ENCODE measurements at places on chromosomes 5 and 9. TPM values are rescaled to one million over a fixed set of nuclear protein-coding genes. Genes with fewer than 3 reads are reported as not detected.

Gene HMMR
- total RNA-seq, result 71.2 TPM

DNA sequence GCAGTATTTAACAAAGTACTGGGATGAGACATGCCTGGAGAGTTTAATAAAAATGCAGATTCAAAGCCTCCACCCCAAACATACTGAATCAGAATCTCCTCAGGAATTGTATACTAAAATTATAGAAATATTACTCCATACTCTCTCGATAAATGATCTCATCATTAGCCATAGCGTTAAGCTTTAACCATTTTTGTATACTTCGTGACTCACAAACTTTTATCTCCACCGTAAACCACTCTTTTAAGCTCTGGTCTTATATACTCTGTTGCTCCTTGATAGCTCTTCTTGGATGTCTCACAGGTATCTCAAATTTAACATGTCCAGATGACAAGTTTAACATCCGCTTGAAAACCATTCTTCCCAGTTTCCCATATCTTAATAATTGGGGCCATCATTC lies 327.8 kb downstream of the ADGRV1 start:
- DNase-seq, result no peak

DNA sequence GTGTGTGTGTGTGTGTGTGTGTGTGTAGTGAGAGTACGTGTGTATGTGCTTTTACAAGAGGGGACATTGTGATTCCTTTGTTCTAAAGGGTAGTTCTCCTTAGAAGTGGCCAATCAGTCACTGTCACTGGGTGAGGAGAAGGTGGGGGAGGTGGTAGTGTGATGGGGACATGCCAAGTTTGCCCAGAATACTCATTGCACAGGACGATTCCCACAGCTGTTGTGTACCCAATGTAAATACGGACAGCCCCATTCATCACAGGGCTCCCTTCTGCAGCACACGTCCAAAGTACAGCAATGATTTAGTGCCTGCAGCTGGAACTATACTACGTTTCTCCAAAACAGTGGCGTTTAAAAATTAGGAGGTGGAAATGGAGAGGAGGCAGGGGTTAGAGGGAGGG lies 287.8 kb downstream of the TLR4 start:
- no peak for DNase-seq

DNA sequence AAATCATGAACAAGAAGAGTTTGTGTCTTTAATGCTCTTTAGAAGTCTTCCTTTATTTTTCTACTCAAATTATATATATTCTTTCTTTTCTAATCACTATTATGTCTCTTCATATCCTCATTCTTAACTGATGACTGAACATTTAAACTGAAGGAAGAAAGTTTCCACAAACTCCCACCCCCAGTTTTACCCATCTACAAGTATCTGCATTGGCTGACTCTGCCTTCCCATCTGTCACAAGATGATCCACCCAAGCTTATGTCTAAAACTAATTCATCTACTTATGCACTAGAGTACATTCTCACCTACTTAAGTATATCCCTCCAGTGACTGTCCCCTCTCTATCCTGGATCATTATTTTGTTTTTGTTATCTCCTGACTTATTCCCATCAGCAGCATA lies 344.5 kb downstream of the PRR16 start:
- no peak for DNase-seq

DNA sequence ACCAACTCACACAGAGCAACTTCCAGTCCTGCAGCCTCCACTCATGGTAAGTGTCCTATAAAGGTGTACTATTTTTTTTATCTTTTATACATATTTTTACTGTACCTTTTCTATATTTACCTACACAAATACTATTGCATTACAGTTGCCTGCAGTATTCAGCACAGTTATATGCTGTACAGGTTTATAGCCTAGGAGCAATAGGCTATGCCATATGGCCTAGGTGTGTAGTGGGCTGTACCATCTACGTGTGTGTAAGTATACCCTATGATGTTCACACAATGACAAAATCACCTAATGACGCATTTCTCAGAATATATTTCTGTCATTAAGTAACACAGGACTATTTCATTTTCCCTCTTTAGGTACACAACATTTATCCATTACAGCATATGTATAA lies 16.7 kb downstream of the S100Z start:
- no peak for DNase-seq
